AML-193 (cell line): ENCODE measurements at places on chromosomes 4 and X.
A peak's percentile ranks its signal among the peaks of the same experiment; 100 is the strongest.

DNA sequence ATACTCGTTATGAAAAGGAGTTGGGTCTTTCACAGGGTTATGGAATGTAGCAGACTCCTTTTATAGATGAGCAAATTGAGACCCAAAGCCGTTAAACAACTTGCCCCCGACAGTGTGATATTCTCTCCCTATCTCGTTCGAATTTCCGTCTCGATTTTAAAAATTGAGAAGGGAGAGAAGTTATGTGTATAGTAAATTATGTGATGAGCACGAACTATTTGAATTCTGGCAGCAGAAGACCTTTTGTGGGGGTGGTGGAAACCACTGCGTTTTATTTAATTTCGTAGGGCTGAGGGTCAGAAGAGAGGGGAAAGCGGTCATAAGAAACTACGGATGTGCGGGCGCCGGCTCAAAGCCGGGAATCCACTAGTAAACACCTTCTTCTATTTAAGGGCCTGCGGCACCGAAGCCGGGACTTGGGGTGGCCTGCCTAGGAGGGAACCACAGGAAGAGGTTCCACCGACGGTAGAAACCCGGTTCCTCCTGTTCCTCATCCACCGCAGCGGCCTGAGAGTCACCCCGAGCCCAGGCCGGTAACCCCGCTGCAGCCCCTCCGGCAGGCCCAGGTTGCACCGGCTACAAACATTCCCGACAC is 1.5 kb upstream of the DDX3X start:
- DNase-seq: no peak

GRCh38 chr4:11546391-11547175 is 117.9 kb upstream of the HS3ST1 start:
- DNase-seq: no peak

- DNase-seq: no peak
Measured at GRCh38 chr4:134390319-134390718, 188.7 kb upstream of the PABPC4L start.

DNA sequence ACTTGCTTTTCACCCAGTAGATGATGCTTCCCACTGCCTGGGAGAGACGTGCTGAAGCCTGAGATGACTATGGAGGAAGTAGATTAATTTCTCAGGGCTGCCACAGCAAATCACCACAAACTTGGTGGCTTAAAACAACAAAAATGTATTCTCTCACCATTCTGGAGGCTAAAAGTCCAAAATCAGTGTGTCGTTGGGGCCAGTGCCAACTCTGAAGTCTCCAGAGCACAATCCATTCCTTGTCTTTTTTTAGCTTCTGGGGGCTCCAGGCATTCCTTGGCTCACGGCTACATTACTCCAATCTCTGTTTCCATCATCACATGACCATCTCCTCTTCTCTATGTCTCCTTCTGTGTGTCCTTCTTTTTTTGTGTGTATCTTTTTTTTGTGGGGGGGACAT is 105.8 kb upstream of the C1QTNF7 start:
- no peak for DNase-seq

- DNase-seq: no peak
Measured at GRCh38 chr4:99379571-99379970, 27.0 kb upstream of the ADH1C start.

DNA sequence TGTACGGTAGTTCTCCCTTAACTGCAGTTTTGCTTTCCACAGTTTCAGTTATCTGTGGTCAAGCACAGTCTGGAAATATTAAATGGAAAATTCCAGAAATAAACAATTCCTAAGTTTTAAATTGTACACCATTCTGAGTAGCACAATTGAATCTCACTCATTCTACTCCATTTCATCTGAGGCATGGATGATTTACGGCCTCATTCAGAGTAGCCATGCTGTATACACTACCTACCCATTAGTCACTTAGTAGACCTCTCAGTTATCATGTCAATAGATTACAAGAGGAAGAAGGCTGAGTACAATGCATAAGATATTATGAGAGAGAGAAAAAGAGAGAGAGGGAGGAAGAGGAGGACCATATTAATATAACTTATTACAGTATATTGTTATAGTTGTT is 77.5 kb downstream of the ENOX2 start:
- DNase-seq: no peak

DNA sequence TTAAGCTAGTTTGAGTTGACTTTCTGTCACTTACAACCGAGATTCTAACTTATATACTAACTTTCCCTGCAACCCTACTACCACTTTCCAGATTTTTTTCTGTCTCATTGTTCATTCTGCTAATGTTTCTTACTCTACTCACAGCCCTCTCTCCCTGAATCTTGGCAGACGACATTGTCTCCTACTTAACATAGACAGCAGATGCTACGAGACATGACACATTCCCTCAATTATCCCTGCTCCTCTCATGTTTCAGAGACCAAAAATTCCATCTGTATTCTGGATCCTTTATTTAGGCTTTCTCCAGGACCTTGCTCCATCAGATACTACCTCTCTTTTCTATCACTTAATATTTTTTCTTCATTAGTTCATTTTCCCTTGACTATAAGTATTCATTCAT is 379.1 kb upstream of the TEX13C start:
- no peak for DNase-seq

DNA sequence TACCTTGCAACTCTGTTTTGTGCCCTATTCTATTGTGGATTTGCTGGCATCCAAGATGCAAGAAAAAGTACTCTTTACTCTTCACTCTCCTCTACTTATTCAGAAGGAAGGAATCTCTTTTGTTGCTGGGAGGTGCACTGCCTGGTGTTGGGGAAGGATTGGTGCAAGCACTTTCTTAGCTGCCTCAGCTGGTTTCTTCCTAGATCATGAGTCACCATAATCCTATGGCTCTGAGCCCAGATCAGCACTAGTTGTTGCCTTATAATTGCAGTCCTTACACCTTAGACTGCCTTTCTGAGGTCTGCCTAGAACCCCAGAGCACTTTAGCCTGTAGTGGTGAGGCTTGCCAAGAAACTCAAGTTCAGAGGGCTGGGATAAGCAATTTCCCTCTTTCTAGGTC is 37.0 kb upstream of the CT83 start:
- DNase-seq: no peak

GRCh38 chr4:36187723-36188333 is 56.5 kb downstream of the ARAP2 start:
- peak; percentile 34 for DNase-seq

DNA sequence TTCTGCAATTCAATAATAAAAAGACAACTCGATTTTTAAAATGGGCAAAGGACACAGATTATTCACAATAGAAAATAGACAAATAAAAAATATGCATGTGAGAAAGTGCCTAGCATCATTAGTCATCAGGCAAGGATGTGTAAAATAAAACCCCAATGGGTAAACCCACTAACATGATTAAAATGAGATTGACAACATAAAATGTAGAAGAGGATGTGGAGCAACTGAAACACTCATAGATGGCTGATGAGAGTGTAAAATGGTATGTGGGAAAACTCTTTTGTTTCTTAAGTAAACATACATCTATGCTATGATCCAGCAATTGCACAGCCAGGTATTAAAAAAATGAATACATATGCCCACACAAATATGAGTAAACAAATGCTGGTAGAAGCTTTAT is 177.6 kb downstream of the IQCM start:
- DNase-seq: no peak

- no peak for DNase-seq
Measured at GRCh38 chr4:169033660-169034059, 23.6 kb upstream of the CBR4 start.

DNA sequence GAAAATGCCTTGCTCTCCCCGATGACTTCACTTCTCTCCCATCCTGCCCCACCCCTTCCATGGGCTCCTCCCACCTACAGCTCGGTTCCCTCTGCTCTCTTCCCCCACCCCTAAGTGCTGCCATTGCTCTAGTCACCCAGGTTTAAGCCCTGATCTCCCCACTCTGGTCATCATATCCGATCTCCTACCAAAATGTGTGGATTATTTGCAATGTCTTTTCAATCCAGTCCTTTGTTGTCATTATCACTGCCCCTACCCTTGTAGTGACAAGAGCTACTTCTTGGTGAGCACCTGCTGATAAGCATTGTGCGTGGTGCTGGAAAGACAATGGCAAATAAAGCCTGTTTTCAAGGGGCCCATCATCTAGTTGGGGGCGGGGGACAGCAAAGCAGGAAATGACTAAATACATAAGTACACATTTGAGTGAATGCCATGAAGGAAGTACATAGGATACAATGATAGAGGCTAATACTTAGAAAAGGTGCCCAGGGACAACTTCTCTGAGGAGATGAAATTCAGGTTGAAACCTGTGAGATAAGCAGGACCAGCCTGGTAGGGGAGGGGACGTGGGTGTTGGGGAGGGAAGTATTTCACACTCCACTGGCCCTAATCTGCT is 63.8 kb downstream of the DLG3 start:
- no peak for DNase-seq

- DNase-seq: no peak
Measured at GRCh38 chr4:160026721-160027120, 923.8 kb downstream of the RAPGEF2 start.

DNA sequence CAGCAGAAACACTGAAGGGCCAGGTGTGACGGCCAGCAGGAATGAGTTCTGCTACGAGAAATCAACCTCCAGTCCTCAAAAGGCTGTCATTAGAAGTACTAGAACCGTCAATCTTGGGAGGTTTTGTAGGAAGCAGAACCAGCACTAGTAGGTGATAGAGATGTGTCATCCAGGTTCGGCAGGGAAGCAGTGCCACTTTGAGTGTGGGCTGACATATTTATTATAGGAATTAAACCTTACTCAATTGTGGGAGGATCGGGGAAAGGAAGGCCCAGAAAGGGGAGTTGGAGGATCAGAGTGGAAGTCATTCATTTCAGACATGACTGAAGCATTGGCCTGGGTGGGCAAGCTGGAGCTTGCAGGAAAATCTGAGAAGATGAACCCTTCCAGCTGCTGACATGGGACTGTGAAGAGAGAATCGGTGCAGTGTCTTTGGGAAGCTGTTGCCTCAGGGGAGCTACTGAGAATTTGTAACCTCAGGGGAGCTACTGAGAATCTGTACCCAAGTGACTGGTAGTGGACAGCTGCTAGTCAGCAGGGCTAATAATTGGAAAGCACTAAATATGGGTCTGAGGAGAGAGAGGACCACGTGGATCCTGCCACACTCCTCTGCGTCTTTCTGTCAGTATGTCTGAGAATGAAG is 177.4 kb downstream of the SPRY1 start:
- DNase-seq: no peak

DNA sequence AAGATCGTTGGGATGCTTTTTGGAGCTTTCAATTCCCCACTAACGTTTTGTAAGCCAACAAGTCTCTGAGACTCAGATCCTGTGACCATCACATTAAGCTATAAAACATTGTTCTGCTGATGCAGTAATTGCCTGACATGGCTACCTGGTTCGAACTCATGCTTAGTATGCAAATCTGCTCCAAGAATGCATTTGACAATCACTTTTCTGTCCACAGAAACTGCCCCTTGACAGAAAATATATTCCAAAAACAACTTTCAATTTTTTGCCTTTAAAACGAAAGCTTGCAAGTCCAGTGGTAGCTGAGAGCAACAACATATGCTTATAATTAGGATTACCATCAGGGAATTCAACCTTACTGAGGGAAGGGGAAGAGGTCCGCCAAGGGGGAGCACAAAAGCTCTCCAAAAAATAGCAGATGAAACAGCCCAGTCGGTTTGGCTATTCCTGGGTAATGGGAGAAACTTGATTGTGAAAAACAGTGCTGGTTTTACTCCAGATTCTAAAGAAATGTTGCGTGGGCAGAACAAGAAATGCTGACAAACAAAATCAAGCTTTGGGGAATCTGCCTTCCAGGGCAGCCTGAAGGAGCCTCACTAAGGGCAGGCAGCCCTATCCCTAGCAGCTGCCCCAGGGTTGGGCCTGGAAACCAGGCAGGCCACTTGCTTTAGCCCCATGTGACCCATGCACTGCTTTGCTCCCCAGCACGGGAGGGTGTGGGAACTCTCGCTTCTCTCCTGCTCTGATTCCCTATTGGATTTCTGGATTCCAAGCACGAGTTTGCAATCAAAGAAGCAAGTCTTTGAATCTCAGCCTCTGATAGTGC is 160.7 kb upstream of the LDB2 start:
- DNase-seq: no peak

DNA sequence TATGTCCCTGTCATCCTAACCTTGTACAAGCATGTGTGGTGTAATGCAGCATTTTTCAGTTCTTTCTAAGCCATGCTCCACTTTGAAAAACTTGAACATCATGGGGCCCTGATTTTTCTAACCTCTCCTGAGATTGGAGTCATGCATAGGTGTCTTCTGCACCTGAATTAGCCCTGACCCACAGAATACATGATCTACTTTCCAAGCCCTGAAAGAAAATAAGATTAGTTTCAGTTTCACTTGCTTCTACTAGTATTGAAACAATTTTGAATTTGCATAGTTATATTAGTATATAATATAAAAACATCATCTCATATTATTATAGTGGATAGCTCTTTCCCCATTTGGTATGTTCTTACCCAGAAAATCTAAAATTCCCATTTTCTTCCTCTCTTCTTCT is 178.2 kb downstream of the HS3ST1 start:
- no peak for DNase-seq

GRCh38 chr4:41878170-41878969 is 56.9 kb upstream of the TMEM33 start:
- no peak for DNase-seq

GRCh38 chrX:27998666-27999065 is 17.4 kb upstream of the DCAF8L1 start:
- no peak for DNase-seq
